ENCODE measurements at places on chromosomes 5 and 9.
A peak's percentile ranks its signal among the peaks of the same experiment; 100 is the strongest.

DNA sequence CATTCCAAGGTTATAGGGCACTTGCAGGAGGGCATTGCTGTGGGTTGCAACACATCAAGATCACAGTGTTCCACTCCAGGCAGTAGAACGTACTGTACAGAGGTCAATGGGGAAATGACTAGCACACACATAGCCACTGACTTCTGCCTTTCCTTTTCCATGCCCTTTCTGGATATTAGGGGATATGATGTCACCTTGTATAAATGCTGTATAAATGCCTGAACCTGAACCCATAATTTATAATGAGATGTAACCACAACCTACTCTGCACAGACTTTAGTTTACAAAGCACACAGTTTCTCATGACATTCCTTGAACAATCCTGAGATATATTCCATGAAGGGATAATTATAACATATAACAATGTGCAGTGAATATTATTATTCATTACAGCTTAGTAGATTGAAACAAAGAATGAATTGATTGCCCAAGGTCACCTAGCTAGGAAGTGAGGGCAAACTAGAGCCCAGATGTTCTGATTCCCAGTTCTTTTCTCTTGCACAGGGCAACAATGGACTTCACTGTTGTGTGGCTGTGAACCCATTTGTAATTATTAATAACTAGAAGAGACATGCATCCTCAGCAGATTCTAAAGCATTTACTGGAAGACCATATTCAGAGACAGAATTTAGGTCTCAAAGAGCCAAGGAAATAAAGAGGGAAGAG is 5.6 kb upstream of the ABLIM3 start:
- peak; percentile 83 for DNase-seq

- no peak for DNase-seq
Measured at GRCh38 chr5:17257705-17258273, 40.4 kb downstream of the BASP1 start.

DNA sequence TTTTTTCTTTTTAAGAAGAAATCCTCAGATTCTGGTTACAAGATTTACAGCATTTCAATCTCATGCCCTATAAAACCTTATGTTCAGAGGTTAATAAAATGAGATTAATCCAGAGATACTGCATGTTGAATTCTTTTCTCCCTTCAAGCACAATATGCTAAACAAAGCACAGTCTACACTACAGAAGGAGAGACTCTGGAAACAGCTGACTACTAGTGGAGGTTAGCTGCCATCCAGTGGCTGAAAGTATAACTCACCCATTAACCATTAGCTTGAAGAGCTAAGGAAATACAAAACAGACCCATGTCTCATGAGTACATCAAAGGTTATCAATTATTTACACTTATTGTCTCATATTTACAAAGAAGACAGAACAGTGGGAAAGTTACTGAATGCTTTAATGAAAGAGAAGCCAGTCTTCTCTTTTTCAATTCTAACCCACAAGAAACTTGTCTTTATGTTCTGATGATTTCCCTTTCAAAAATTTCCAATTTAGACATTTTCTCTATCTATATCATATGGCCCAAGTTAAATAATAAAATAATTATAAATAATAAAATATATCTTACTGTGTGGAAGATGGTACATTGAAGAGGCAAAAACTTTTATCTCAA is 12.7 kb upstream of the DNAH5 start:
- peak; percentile 61 for DNase-seq

DNA sequence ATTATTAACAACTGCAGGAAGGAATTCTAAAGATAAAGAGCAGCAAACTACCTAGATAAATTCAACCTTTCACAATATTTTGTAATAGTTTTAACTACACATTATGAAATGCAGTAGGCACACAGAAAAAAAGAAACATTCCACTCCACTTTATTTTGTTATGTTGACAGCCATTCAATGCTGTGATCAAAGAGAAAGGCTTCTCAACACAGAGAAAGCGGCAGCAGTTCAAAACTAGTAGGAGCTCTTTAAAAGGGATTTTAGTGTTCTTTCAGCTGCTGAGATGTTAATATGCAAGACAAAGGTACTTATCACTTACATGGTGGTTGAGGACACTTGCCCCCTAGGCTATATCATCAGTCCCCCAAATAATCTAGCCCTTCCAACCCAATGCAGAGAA is 11.6 kb downstream of the CEMIP2 start:
- no peak for DNase-seq

GRCh38 chr5:160660132-160660531 is 191.9 kb downstream of the ATP10B start:
- no peak for DNase-seq

GRCh38 chr9:115946530-115946929 is 207.1 kb upstream of the PAPPA start:
- DNase-seq: peak; percentile 64

DNA sequence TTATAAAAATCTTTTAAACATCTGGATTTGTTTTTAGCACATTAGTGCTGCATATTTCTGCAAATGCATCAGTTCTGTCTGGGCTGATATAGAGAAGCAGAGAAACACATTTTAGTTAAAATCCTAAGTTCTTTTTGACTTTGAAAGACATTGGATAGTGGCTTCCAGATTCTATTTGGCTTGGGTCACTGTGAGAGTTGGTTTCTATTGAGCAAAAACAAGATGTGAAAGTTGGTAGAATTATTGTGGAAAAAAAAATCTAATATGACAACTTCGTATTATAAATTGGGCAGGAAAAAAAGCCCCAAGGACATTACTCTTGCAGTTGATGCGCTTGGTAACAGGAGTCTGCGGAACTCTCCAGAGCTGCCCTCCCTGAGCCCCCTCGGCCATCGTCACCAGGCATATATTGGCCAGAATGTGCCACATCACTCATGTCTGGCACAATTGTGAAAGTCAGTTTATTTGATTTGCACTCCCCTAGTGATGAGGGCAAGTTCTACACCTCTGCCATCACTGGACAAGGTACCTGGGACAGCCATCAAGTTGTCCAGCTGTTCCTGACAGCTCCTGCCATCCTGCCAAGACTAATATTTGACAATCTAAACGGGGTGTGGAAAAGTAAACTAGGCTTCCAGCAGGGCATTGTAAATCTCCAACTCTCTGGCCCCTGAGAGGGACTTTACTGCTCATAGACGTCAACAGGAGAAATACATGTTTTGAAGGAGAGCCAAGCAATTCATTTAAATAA is 334.5 kb downstream of the TENT4A start:
- no peak for DNase-seq

- DNase-seq: no peak
Measured at GRCh38 chr9:82466616-82467260, 478.2 kb downstream of the SPATA31D1 start.

- DNase-seq: peak; percentile 62
Measured at GRCh38 chr5:54608423-54609085, 91.0 kb downstream of the SNX18 start.
